ENCODE measurements at places on chromosomes 7 and 10.

DNA sequence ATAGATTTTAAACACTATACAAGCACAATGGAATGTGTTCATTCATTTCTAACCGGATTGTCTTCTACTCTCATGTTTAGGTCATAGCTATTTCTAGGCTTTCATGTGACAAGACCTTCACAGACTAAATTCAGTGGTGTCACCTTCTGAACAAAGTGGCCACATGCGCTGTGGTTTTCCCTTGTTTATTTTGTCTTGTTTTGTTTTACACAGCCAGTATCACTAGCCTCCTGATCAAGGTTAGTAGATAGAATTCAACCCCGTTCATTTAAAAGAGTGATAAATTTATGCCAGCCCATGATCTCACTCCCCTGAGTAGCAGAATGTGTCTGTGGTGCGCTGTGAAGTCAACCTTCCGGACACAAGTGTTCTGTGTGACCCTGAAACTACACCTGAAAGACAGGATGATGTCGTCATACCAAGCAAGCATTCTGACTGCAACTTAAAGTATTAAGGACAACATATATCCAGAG, 209.1 kb downstream of the CREB5 start:
- no peak for DNase-seq

DNA sequence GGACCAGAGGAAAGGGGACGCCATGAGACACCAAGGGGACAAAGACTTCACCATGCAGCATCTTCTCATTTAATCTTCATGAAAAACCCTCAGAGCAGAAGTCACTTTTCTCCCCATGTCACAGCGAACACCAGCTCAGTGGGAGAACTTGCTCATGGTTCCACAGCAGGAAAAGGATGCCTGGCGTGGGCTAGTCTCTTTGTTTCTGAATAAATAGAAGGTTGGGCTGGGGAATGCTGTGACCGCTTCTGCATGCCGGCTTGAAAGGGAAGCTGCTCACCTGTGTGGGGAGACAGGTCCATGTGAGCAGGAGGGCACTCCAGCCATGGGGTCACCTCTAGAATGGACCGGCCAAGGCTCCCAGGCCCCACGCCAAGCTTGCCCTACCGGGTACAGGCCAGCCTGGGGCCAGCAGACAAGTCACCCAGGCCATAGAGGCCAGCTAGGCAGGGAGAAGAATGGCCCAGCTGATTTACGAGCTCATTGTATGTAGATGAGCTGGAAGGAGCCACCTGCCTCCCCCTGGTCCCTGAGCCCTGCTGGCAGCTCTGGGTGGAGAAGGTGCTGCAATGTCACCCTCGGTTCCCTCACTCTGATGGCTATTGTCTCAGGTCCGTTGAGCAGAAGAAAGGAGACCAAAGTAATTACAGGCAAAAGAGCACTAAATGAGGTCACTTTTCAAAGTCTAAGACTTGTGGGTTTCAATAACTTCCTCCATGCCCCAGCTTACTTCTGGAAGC, 82.0 kb upstream of the PDZD8 start:
- DNase-seq, result no peak

- DNase-seq, result no peak
These were observed 43.0 kb upstream of the LEP start for GRCh38 chr7:128197989-128198580.

GRCh38 chr10:17871036-17871435, 61.9 kb downstream of the MRC1 start:
- DNase-seq, result no peak

DNA sequence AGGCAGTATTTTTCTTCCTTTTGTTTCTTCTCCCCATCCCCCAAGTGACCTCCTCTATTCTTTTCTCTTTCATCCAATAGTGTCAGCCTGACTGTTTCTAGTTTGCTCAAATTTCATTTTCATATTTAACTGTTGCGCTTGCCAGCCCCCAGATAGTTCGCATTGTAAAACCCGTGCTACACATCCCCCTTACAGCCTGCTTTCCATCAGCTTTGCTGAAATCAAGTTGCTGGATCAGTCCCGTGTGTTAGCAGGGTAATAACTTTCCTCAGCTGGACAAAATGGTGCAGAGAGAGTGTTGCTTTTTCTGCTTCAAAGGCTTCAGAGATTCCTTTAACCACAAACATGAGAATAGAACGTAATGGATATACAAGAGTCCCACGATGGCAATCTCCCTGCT, 180.6 kb upstream of the NPVF start:
- DNase-seq, result no peak

DNA sequence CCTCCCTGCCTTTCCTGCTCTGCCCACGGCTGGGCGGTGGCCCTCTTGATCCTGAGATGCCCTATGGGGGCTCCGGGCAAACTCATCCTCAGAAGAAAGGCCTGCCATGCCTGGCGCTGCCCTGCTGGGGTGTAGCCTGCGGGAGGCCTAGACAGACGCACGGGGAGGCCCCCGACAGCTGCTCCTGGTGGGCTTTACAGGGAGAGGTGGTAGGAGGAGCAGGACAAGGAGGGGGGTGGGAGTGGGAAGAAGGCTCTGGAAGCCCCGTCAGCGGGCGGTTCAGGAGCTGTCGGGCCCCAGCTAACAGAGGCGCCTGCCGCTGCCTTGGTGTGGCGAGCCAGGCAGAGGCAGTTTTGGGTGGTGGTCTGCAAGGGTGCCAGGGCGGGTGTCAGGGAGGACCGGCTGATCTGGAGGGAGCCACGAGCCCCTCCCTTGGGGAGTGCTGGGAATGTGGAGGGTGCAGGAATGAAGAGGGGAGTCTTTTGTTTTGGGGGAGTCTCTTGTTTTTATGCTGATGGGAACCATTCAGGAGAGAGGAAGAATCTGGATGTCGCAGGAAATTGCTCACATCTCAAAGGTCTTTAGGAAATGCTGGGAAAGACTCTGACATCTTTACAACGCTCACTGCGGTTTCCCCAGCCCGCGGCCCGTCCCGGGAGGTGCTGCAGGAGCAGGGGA, 63.5 kb downstream of the CFAP46 start:
- DNase-seq, result no peak

- no peak for DNase-seq
These were observed 245.6 kb downstream of the SEMA3D start for GRCh38 chr7:84941291-84941690.

DNA sequence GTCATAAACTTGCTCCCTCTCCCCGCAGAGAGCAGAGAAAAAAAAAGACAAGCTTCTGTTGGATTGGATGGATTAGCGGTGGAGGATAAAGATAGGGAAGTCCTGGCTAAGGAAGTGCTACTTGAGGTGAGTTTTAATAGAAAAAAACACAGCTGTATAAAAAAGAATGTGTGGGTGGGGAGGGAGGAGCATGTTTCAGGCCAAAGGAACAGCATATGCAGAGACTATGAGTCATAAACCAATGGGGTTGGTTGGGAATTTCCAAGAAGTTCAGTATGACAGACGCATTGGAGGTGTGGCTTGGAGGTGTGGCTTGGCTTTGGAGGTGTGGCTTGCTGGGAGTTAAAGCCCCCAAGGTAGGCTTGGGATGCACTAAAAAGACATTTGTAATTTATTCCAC, 103.0 kb upstream of the LSM8 start:
- DNase-seq, result no peak

DNA sequence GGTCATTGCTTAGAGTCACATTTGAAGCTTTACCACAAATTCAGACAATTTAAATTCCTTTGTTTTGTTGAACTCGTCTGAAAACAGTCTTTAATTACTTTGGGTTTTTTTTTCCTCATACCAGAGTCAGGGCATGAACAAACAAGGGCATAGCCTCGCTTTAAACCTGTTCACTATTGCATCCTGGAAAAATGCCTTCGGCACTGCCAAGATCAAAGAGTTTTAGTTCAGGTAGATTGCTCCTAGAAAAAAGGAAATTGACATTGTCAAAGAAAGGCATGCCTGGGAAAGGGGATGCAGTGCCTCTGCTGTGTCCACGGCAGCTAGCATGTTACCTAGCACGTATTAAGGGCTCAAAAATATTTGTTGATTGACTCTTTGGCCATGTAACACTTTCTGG, 235.1 kb downstream of the ARHGAP21 start:
- no peak for DNase-seq

GRCh38 chr7:128908750-128909624, 1.5 kb downstream of the KCP start:
- no peak for DNase-seq

- DNase-seq, result no peak
These were observed 20.6 kb downstream of the RRP12 start for GRCh38 chr10:97380516-97380915.

DNA sequence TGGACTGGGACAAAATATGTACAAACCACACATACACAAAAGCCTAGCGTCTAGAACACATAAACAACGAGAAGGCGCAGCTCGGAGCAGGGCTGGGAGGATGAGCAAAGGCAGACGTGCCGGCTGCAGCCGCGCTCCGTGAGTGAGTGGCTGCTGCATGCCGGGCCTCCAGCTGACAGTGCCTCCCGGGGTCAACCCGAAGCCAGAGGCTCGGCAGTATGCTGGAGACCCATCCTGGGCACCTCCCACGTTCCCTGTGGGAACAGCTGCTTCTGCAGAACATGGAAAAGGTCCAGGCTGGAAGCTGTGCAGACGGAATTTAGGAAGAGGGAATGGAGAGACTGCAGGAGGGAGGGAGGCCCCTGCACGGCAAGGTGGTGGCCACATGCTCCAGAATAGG, 3.6 kb upstream of the GPR146 start:
- no peak for DNase-seq

DNA sequence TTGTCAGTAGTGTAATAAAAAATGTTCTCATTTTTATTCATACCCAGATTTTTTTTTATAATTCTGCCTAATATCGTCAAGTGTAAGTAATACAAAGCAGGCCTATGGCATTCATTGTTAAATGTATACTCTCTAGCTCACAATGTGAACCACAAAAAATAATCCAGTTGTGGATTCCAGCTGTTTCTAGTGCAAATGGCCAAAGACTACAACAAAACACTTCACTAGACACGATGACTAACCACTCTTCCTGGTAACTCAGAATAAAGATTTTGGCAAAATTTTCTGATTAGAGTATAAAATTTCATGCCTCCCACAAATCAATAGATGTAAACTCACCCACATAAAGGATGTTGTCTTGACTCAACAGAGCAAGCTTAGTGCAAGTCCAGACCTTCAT, 396.6 kb downstream of the DGKB start:
- DNase-seq, result no peak

GRCh38 chr10:118907051-118907450, 122.5 kb upstream of the NANOS1 start:
- DNase-seq, result no peak
